KBM-7 (cell line): ENCODE measurements at places on chromosomes 3 and 15.

- DNase-seq, result no peak
Measured at GRCh38 chr3:116614795-116615362, 94.7 kb upstream of the TUSC7 start.

- DNase-seq, result no peak
Measured at GRCh38 chr15:40250304-40250656, 11.4 kb downstream of the PAK6 start.

GRCh38 chr15:64161688-64162477 lies 939 bp downstream of the PPIB start:
- DNase-seq, result no peak

GRCh38 chr3:45275006-45275704 lies 49.1 kb upstream of the TMEM158 start:
- no peak for DNase-seq

- DNase-seq, result no peak
Measured at GRCh38 chr3:33145901-33146580, 32.2 kb downstream of the CRTAP start.

- DNase-seq, result no peak
Measured at GRCh38 chr3:46303240-46303639, 50.7 kb upstream of the CCR2 start.

GRCh38 chr15:27646531-27646930 lies 452.6 kb downstream of the OCA2 start:
- no peak for DNase-seq

- no peak for DNase-seq
Measured at GRCh38 chr3:148790370-148790769, 37.2 kb upstream of the CPB1 start.

GRCh38 chr15:62841269-62841628 lies 201.3 kb upstream of the TPM1 start:
- no peak for DNase-seq

GRCh38 chr3:143865302-143865701 lies 17.0 kb upstream of the SLC9A9 start:
- DNase-seq, result no peak

- DNase-seq, result no peak
Measured at GRCh38 chr15:98953968-98954367, 53.6 kb downstream of the PGPEP1L start.

GRCh38 chr3:21876782-21877181 lies 125.8 kb upstream of the ZNF385D start:
- DNase-seq, result no peak

DNA sequence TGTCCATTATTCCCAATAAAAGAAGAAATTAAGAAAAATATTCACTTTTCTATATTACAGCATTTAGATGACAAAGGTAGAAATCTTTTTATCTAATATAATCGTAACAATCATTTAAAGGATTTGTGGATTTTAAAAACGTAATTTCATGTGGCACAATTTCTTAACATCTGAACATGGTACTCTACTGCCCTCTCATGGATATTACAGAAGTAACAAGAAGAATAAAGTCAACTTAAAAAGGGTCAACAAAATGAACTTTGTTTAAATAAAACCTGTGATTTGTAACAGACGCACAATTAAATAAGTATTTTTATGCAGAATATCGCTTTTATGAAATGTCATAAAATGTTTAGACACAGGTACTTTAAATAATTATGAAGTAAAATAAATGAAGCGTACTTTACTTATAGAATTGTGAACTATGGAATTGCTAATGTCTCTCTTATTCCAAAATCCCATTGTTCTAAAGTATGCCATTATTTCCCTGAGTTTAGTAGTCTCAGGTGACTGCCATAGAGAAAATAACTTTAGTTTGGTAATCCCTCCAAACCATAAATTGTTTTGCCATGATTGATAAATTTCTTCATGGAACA lies 366.8 kb upstream of the ZNF385D start:
- peak; percentile 29 for DNase-seq

- no peak for DNase-seq
Measured at GRCh38 chr3:184740509-184741258, 28.8 kb upstream of the MAGEF1 start.
